ENCODE measurements at places on chromosomes 1 and 21.

GRCh38 chr1:224292419-224292818 lies 37.6 kb downstream of the NVL start:
- no peak for DNase-seq

GRCh38 chr1:24266998-24267397 lies 52.2 kb upstream of the GRHL3 start:
- DNase-seq, result no peak

DNA sequence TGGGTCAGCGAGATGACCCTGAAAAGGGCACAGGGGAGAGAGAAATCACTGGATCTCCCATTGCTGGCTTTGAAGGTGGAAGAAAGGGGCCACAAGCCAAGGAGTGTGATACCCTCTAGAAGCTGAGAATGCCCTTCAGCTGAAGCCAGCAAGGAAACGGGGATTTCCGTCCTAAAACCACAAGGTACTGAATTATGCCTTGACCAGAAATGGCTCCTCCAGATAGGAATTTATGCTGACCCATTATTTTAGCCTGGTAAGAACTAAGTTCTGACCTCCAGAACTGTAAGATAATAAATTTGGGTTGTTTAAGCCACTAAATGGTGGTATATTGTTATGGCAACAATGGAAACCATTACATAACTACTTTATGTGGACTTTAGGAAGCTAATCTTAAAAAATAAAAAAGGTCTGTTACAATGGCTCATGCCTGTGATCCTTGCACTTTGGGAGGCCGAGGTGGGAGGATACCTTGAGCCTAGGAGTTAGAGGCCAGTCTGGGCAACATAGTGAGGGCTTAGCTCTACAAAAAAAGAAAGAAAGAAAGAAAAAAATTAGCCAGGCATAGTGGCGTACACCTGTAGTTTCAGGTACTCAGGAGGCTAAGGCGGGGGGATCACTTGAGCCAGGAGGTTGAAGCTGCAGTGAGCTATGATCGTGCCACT lies 3.6 kb upstream of the H6PD start:
- DNase-seq, result no peak

GRCh38 chr1:246158131-246158530 lies 348.9 kb downstream of the SMYD3 start:
- DNase-seq, result no peak

DNA sequence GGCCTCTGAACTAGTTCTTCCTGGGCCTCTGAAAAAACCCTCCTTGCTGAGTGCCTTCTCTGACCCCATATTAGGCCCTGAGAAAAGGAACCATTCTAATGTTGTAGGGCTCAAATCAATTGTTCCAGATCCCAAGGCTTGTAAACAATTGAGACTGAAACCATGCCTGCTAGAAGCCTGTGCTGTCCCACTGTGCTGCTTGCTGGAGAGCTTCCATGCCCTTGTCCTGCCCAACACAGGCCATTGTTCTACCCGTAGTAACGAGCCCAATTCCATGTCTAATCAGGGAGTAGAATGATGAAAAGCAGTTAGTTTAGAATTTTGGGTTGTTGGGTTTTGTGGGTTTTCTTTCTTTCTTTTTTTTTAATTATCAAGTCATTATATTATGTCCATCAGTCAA lies 47.4 kb downstream of the ZNF281 start:
- DNase-seq, result no peak

- DNase-seq, result no peak
Observed at GRCh38 chr1:115193046-115193828, 103.9 kb upstream of the TSPAN2 start.

DNA sequence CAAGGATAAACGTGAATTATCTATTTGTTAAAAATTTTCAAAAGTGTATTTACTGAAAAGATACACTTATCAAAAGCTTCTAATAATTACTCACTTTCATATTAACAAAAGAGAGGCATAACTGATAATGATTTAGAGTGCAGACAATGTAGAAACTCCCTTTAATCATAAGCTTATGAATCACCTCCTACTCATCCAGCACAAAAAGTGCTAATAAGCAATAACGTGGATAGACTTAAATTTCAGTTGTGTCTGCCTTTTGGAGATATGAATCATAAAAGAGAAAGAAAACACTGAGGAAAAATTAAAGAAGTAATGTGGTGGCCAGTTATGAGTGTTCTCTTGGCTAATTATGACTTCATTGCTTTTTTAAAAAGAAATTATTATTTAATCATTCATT lies 827.6 kb upstream of the B3GALT2 start:
- no peak for DNase-seq

GRCh38 chr21:27812279-27812678 lies 845.4 kb upstream of the ADAMTS5 start:
- no peak for DNase-seq

- DNase-seq, result no peak
Observed at GRCh38 chr1:1067284-1067859, 6.7 kb downstream of the RNF223 start.

- DNase-seq, result no peak
Observed at GRCh38 chr21:15034126-15034853, 30.5 kb downstream of the NRIP1 start.

DNA sequence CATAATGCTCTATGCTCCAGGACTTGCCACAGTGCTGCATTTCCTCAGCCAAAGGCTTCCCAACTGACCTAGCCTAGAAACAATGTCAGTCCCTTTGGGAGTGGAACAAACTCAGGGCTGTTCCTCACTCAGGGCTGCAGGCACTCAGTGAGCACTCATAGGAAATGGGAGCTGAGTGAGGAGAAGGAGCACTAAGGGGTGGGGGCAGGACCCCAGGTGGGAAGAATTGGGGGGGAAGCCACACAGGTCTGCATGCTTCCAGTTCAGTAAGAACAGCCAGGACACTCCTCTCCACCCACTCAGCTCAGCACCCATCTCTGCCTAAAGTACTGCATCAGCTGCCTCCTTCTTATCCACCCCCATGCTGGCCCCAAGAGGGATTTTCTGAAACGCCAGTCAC lies 7.3 kb upstream of the SLC5A9 start:
- DNase-seq, result no peak

DNA sequence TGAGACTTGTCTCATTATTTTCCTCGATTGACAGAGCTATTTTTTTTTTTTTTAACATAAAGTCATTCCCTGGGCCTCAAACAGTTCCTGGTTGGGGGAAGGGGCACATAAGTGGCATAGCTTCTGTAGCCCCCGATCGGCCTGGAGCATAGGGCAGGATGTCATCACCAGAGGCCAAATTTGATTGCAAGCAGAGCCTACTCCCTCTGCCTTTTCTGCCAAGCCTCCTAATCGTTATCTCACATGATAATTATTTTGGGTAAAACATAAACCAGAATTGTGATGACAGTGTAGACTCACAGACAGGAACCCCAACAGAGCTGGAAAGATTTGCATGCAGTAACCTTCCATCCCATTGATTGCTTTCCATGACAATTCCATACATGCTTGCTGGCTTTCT lies 404.8 kb downstream of the PCP4 start:
- no peak for DNase-seq

DNA sequence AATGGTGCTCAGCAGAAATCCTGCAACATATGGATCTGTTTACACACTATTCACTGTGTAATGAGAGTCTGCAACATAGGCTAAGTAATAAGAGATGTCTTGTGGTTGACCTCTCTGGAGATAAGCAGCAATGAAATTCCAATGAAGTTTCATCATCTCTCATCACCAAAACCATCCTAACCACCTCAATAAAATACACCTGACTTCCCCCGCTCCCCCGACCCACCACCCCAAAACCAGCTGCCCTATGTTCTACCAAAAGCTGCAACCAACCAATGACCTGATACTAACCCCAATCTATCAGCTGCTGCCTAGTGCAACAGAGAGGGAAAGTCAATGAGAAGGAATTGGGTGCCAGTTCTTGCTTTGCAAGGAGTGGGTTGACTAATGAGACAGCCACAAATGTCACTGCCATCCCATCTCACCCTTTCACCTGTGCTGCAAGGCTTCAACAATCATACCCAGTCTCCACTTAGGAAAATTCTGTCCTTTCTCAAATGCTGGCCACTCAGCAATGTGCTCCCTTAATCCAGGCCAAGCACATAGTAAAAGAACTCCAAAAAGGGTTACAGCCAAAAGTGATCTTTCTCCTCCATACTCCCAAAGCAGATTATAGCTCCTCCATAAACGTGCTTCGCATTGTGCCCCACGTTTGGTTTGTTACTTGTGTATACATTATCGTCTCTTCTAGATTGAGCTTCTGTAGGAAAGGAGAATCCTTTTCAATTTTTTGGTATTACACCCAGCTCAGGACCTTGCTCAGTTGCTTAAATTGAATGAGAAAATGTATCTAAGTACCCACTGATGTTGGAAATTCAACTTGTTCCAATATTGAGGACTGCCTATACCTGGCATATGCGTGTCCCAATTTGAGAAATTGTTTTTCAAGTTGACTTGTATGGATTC lies 29.0 kb downstream of the MRPL39 start:
- DNase-seq, result no peak

DNA sequence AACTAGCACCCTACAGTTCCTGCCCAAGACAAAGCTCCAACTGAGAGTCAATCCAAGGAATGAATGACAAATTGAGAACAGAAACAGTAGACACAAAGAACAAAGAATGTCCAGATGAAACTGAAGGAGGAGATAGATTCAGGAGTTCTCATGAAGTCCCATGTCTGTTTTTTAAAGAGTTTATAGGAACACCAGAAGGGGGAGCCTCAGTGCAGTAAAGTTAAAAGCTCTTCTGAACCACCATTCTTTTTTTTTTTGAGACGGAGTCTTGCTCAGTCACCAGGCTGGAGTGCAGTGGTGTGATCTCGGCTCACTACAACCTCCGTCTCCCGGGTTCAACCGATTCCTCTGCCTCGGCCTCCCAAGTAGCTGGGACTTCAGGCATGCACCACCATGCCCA lies 323.6 kb downstream of the MRPL39 start:
- no peak for DNase-seq

GRCh38 chr1:39758556-39759435 lies 12.4 kb downstream of the OXCT2 start:
- no peak for DNase-seq

GRCh38 chr1:20107796-20108195 lies 11.5 kb downstream of the PLA2G2D start:
- DNase-seq, result no peak

DNA sequence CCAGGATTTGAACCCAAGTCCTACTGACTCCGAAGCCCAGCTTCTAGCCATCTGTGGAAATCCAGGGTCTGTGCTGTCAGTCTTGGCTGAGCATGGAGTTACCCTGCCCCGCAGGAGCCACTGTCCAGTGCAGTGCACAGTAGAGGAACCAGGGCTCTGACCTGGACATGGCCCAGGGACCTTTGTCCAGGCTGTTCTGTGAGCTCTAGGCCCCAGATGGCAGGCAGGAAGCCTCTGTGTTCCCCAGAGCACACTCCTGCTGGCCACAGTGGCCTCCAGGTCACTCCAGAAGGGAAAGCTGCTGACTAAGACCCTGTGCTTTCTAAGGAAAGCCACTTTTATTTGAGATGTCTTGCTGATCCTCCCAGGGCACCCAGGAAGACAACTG lies 13.8 kb downstream of the S100A7A start:
- DNase-seq, result no peak

All from stimulated activated CD8-positive, alpha-beta memory T cell treated with anti-CD3 and anti-CD28 coated beads, Interleukin-4, amount 100 ng/mL, for 4 hours (primary cell).